ENCODE measurements at places on chromosomes 4 and X.

- no peak for DNase-seq
Measured at GRCh38 chrX:113522814-113523213, 682.2 kb upstream of the AMOT start.

DNA sequence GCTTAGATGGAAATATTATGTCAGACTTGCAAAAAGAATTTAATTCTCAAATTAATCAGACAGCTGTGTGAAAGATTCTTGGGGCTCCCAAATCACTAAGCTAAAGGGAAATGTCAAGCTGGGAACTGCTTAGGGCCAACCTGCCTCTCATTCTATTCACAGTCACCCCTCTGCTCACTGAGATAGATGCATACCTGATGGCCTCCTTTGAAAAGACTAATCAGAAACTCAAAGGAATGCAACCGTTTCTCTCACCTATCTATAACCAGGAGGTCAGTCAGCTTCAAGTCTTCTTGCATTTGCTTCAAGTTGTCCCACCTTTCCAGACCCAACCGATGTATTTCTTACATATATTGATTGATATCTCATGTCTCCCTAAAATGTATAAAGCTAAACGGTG lies 882.7 kb downstream of the CENPC start:
- DNase-seq = no peak

DNA sequence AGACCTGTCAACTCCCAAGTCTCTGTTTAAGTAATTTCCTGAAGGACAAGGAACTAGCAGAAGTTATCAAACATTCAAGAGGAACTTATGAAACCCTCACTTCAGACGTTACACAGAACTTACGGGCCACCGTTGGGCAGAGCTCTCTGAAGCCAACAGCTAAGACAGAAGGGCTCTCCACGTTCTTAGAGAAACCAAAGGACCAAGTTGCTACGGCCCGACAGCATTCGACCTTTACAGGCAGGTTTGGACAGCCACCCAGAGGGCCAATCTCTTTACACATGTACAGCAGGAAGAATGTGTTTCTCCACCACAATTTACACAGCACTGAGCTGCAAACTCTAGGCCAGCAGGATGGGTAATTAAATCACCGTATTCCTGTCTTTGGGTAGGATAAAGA lies 705.1 kb upstream of the GRID2 start:
- DNase-seq = no peak

DNA sequence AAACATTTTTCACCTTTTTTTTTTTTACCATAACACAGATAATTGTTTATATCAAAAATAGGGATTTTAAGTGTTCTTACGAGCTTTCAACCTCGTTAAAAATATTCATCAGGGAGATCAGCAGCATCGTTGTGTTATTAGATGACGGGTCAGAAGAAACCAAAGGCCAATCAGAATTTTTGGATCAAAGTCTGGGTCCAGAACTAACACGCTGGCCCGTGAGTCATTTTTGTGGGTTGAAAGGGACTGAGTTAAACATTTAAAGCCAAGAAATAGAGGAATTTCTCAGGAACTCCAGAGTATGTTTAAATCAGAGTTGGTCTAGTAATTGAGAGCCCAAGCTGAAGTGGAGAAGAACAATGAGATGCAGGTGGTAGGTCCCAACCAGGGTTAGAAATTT lies 170.8 kb downstream of the TLL1 start:
- no peak for DNase-seq

DNA sequence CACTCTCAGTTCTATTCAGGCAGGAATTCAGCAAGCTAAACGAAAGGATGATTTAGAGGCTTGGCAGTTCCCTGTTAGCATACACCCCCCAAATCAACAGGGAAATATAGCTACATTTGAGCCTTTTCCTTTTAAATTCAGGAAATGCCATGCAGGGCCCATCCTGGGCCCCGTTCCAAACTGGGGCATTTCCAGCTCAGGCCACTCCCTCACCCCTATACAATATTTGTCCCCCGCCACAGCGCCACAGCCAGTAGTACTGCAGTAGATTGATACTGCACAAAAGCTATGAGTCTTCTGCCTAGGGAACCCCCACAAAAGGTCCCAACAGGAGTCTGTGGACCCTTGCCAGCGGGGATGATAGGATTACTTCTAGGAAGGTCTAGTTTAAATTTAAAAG lies 102.0 kb upstream of the MAPK10 start:
- no peak for DNase-seq

DNA sequence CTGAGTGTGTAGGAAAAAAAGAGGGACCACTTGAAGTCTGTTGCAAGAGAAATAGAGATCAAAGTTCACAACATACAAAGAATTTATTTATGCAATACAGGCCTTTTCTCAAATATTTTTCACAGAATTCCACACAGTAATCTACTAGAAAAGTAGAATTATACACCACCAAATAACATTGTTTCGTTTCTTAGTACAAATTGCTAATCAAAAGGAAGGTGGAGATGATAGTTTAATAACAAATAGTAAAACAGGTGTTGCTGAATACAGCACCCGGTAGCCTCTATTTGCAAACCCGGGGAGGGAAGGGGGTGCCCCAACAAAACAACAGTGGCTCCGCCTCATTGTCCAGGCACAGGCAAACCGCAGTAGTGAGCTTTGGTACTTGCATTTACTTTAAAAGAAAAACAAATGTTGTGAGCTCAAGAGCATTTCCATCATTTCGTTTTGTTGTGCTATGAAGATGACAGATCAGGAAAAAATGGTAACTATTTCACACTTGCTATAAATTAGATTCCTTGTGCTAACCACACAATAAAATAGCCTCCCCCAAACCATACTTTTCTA lies 186.4 kb downstream of the DCLK2 start:
- no peak for DNase-seq

DNA sequence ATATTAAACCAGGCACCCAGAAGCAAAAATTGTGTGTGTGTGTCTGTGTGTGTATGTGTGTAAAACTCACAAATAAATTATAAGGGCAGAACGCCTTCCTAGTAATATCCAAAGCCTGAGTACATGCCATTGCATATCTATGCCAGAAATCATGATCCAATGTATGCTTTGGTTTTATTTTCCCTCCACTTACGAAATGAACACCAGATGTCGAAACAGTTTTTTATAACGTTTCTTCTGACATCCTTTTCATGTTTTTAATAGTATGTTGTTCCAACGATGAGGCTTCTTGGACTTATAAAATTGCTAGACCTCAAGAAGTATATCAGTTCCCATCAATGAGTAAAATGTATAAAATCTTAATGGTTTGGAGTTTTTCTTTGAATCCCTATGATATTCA lies 55.4 kb downstream of the KCNIP4 start:
- no peak for DNase-seq

- no peak for DNase-seq
Measured at GRCh38 chrX:43589735-43590134, 66.4 kb upstream of the MAOA start.

GRCh38 chr4:38310446-38311043 lies 350.3 kb downstream of the PTTG2 start:
- peak; percentile 25 for DNase-seq

DNA sequence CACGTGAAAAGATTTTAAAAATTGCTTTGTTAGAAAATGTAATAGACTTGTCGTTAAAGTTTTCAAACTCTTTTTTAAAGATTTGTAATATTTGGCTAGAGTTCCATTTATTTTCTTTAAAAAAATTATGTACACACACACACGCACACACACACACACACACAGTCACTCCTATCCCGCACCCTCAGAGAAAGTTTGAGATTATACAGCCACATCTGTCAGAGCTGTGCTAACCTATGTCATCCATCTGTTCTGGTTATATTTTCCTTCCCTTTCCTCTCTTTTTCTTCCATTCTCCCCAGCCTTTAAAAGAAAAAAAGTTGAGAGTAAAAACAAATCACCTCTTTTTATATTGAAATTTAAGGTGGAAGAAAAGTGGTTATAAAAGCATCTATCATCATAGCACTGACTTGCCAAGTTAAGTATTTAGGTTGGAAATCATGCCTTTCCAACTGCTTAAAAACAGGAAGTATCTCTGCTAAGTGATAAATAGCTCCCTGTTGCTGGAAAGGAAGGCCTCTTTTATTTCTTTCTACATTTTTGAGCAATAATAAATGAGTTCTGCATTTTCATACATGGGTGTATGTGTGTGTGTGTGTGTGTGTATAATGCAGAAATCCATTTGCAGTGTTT lies 163.3 kb upstream of the SPRY1 start:
- no peak for DNase-seq

All from activated CD8-positive, alpha-beta memory T cell treated with anti-CD3 and anti-CD28 coated beads for 1 hour (primary cell).